ENCODE measurements at places on chromosomes 2 and 18. TPM values are rescaled to one million over a fixed set of nuclear protein-coding genes. Genes with fewer than 3 reads are reported as not detected.

The IFIH1 gene
- 23.7 TPM for total RNA-seq

The MCFD2 gene
- total RNA-seq: 173 TPM

The PUS10 gene
- total RNA-seq: 15.7 TPM

The ERBB4 gene
- total RNA-seq: 19.2 TPM

The MSH6 gene
- total RNA-seq: 75.0 TPM

The GALNT5 gene
- not detected for total RNA-seq

The SERPINB5 gene
- total RNA-seq: not detected

The CREG2 gene
- not detected for total RNA-seq

Measured in thyroid gland (tissue), 4 donors.